Effector memory CD4-positive, alpha-beta T cell (primary cell): ENCODE measurements at places on chromosomes 13 and 19.
A peak's percentile ranks its signal among the peaks of the same experiment; 100 is the strongest.

DNA sequence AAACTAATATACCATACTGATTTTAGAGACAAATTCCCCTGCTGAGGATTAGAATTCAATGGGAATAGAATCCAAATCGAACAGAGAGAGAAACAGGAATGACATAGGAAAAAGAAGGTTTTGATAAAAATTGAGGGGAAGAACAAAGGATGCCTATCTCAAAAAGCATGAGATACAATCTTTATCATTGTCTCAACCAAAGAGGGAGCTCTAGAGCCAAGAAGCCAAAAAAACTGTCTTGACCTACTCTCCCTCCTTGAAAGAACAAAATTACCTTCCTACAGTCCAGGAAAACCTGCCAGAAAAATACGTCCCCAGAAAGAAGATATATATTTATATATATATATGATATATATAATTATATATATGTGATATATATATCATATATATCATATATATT is 39.2 kb upstream of the MIR17HG start:
- H3K27ac ChIP-seq: no peak overlapping the region
- H3K36me3 ChIP-seq: no peaks in the 10 kb centered on the region
- no peak overlapping the region for H3K4me3 ChIP-seq
- DNase-seq: no peak
- no peaks in the 10 kb centered on the region for H3K27me3 ChIP-seq

- no peaks in the 10 kb centered on the region for H3K36me3 ChIP-seq
- H3K4me3 ChIP-seq: no peak overlapping the region
- DNase-seq: no peak
- H3K27ac ChIP-seq: no peak overlapping the region
- H3K27me3 ChIP-seq: no peaks in the 10 kb centered on the region
Measured at GRCh38 chr19:43457809-43458208, 7.6 kb downstream of the LYPD3 start.

DNA sequence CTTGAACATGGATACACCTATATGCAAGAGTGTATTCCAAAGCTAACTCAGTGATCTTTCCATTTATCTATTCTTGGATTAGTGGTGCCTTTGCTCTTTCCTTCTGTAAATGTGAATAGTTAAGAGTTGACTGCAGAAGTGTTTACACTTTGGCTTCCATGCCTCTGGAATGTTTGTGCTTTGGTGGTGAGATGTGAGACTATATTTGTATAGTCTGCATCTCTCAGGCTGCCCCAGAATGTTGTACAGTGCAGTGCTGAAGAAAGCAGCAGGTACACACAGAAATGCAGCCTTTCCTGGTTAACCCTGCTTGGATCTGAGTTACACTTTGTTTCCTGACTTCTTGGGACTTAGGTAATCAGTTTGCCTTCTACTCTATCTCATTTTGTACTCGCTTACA is 90.2 kb downstream of the DNAJC15 start:
- no peaks in the 10 kb centered on the region for H3K27me3 ChIP-seq
- H3K4me3 ChIP-seq: no peak overlapping the region
- no peak overlapping the region for H3K27ac ChIP-seq
- no peaks in the 10 kb centered on the region for H3K4me1 ChIP-seq

- H3K4me3 ChIP-seq: no peak overlapping the region
- H3K27ac ChIP-seq: no peak overlapping the region
- no peaks in the 10 kb centered on the region for H3K4me1 ChIP-seq
- no peak for DNase-seq
- H3K36me3 ChIP-seq: no peaks in the 10 kb centered on the region
Measured at GRCh38 chr19:33752945-33753344, 43.7 kb upstream of the KCTD15 start.

GRCh38 chr13:88248393-88248792 is 577.2 kb downstream of the SLITRK5 start:
- H3K36me3 ChIP-seq: no peaks in the 10 kb centered on the region
- no peaks in the 10 kb centered on the region for H3K4me1 ChIP-seq
- H3K27me3 ChIP-seq: no peaks in the 10 kb centered on the region
- no peak overlapping the region for H3K27ac ChIP-seq
- DNase-seq: no peak

DNA sequence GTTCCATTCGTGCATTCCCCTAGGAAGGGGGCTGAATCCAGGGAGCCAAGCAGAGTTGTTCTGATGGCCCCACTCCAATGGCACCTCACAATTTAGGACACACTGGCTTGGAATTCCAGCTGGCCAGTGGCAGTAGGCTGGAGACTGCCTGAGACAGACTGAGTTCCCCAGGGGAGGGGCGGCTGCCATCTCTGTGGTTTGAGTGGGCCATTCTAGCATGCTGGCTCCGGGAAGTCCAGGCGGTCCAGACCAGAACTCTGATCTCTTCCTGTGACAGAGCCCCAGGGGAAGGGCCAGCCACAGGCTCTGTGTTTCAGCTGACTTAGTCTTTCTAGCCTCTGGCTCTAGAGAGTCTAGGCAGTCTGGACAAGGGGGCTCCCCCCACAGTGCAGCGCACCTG is 29.5 kb upstream of the SLC7A1 start:
- DNase-seq: no peak
- H3K27me3 ChIP-seq: no peaks in the 10 kb centered on the region
- no peaks in the 10 kb centered on the region for H3K4me1 ChIP-seq
- H3K36me3 ChIP-seq: no peaks in the 10 kb centered on the region
- H3K27ac ChIP-seq: no peak overlapping the region

DNA sequence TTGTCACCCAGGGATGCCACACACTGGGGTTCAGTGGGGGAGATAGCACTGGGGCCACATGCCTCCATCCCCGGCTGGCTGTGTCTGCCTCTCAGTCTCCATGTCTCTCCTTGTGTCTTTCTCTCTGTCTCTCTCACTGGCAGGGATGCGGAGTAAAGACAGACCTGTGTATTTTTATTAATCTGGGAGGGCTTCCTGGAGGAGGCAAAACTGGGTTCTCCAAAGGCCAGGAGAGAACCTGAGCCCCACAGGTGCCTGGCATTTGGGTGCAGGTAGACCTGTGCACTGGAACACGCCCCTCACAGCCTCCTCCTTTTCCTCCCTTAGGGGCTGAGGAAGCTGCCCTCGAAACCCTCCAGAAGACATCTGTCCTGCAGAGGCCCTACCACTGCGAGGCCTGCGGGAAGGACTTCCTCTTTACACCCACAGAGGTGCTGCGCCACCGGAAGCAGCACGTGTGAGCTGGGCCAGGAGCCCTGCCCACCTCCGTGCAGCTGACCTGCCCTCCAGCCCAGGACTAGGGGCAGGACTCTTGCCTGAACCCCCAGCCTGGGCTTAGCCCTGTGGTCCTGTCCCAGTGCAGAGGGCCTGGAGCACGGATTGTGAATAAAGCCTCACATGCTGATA is 32.7 kb downstream of the DHX34 start:
- H3K27me3 ChIP-seq: no peaks in the 10 kb centered on the region
- peaks cover 7% of the 10 kb centered on the region for H3K4me1 ChIP-seq
- H3K4me3 ChIP-seq: no peak overlapping the region
- DNase-seq: no peak

- H3K4me3 ChIP-seq: no peak overlapping the region
- peak overlapping the region; percentile 32 for H3K27ac ChIP-seq
- DNase-seq: no peak
- H3K4me1 ChIP-seq: peaks cover 51% of the 10 kb centered on the region
- no peaks in the 10 kb centered on the region for H3K27me3 ChIP-seq
Measured at GRCh38 chr13:45333251-45333976, 7.6 kb downstream of the TPT1 start.

DNA sequence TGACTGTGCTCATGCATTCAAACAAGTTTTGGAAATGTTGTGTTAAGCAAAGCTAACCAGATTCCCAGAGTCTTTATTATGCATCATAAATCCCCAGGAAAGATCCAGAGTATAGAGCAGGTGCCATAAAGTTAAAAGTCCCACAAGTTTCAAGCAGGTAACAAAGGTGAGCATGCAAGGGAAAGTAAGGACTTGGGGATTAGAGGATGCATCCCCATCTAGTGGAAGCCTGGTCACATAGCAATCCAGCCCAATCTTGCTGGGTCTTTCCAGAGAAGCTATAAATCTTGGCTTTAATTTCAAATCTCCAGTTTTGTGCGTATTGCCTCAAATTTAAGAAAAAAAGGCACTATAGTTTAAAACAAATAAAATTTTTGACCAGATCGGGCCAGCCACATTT is 72.7 kb downstream of the ZNF254 start:
- H3K27me3 ChIP-seq: no peaks in the 10 kb centered on the region
- H3K36me3 ChIP-seq: no peaks in the 10 kb centered on the region
- H3K27ac ChIP-seq: no peak overlapping the region
- no peaks in the 10 kb centered on the region for H3K4me1 ChIP-seq
- H3K4me3 ChIP-seq: no peak overlapping the region

DNA sequence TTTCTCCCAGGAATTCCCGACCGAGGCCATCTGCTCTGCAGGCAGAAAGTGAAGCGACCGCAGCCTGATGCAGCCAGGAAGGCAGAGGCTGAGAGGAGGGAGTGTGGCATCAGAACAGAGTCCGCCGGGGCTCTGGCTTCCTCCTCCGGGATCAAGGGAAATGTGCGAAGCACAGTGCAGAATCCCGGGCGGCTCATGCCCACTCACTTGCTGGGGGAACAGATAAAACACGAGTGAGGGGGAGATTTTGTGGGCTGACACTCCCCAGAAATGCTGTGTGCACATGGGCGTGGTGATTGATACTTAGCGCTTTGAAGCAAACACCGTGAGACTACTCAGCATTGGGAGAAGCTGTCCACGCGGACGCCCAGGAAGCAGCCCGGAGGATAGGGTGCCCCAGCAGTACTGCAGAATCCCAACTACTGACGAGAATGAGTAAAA is 75.3 kb upstream of the POMP start:
- no peaks in the 10 kb centered on the region for H3K27me3 ChIP-seq
- DNase-seq: no peak
- no peaks in the 10 kb centered on the region for H3K4me1 ChIP-seq
- H3K36me3 ChIP-seq: no peaks in the 10 kb centered on the region
- no peak overlapping the region for H3K4me3 ChIP-seq

GRCh38 chr13:99040536-99041131 is 62.8 kb upstream of the DOCK9 start:
- no peak overlapping the region for H3K4me3 ChIP-seq
- H3K4me1 ChIP-seq: peaks cover 48% of the 10 kb centered on the region
- H3K27me3 ChIP-seq: no peaks in the 10 kb centered on the region
- H3K27ac ChIP-seq: no peak overlapping the region
- no peak for DNase-seq

DNA sequence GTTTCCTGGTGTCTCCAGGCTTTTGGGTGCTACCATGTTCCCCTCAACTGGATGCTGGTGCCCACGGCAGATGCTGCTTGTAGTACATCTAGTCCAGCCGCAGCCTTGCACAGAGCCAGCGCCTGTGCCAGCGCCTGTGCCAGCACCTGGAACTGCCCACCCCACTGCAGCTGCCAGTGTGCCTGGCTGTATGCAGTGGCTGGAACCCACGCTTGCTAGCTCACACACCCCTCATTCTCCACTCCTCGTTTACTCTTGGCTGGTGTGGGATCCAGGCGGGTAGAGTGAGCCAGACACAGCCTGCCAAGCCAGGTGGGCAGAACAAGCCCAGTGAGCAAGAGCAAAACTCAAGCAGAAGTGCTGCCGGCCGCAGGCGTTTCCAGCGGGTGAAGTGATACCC is 428.6 kb downstream of the SLITRK1 start:
- no peaks in the 10 kb centered on the region for H3K27me3 ChIP-seq
- no peak overlapping the region for H3K4me3 ChIP-seq
- no peaks in the 10 kb centered on the region for H3K4me1 ChIP-seq
- H3K27ac ChIP-seq: no peak overlapping the region
- no peak for DNase-seq

GRCh38 chr13:97211300-97211699 is 10.8 kb upstream of the MBNL2 start:
- H3K4me1 ChIP-seq: peaks cover 24% of the 10 kb centered on the region
- DNase-seq: no peak
- H3K4me3 ChIP-seq: no peak overlapping the region
- H3K36me3 ChIP-seq: no peaks in the 10 kb centered on the region
- H3K27ac ChIP-seq: no peak overlapping the region

GRCh38 chr13:37621811-37622361 is 23.3 kb upstream of the POSTN start:
- H3K36me3 ChIP-seq: no peaks in the 10 kb centered on the region
- H3K27me3 ChIP-seq: no peaks in the 10 kb centered on the region
- H3K4me3 ChIP-seq: no peak overlapping the region
- H3K4me1 ChIP-seq: no peaks in the 10 kb centered on the region

DNA sequence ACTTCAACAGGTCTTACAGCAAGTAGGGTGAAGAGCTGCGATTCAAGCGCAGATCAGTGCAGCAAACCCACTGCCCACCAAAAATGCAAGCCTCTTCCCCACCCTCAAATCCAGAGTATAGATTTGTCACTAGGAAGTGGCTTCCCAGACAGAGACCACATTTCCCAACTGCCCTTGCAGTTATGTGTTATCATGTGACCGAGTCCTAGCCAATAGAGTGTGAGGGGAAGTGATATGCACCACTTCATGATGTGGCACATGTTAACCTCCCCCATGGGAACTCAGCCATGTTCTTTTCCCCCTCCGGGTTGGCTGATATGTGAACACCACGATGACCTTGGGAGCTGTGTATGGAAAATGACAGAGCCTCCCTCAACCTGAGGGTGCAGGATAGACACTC is 50.8 kb downstream of the MBD3L2B start:
- H3K27me3 ChIP-seq: no peaks in the 10 kb centered on the region
- DNase-seq: no peak
- H3K27ac ChIP-seq: no peak overlapping the region
- H3K4me3 ChIP-seq: no peak overlapping the region
- no peaks in the 10 kb centered on the region for H3K36me3 ChIP-seq

DNA sequence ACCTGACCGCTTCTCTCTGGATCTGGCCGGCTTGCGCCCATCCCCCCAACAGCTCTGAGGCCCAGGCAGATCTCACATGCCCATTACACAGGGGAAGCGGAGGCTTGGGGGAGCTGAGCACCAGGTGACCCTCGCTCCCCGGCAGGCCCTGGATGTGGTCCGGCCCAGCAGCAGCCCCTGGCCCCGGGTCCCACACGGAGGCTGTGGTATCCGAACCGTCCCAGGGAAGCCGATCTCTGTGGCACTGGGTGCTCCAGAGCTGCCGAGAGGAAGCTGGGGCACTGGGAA is 27.7 kb downstream of the SBNO2 start:
- no peaks in the 10 kb centered on the region for H3K27me3 ChIP-seq
- H3K36me3 ChIP-seq: peaks cover 31% of the 10 kb centered on the region
- no peak overlapping the region for H3K4me3 ChIP-seq
- no peak for DNase-seq
- no peaks in the 10 kb centered on the region for H3K4me1 ChIP-seq
- no peak overlapping the region for H3K27ac ChIP-seq

GRCh38 chr19:33447336-33448158 is 74.0 kb downstream of the CEBPG start:
- H3K4me3 ChIP-seq: no peak overlapping the region
- H3K36me3 ChIP-seq: no peaks in the 10 kb centered on the region
- H3K4me1 ChIP-seq: no peaks in the 10 kb centered on the region
- no peak for DNase-seq
- no peak overlapping the region for H3K27ac ChIP-seq

DNA sequence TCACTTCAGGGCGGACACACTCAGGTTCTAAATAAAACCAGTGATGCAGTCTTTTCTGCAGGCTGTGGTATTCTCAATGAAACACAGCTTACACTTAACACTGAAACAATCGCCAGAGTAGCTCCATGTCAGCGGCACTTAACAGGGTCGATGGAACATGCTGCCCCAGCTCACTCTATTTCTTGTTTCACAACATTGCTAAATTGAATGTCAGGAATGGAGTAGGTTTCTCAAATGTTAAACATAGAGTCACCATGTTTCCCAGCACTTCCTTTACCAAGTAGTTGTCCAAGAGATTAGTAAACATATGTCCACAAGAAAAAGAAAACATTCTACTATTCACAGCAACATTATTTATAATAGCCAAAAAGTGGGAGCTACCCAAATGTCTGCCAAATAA is 306.9 kb downstream of the SLITRK6 start:
- H3K27me3 ChIP-seq: no peaks in the 10 kb centered on the region
- H3K27ac ChIP-seq: no peak overlapping the region
- no peak overlapping the region for H3K4me3 ChIP-seq
